ENCODE measurements at places on chromosomes 5 and 9.
A peak's percentile ranks its signal among the peaks of the same experiment; 100 is the strongest.

DNA sequence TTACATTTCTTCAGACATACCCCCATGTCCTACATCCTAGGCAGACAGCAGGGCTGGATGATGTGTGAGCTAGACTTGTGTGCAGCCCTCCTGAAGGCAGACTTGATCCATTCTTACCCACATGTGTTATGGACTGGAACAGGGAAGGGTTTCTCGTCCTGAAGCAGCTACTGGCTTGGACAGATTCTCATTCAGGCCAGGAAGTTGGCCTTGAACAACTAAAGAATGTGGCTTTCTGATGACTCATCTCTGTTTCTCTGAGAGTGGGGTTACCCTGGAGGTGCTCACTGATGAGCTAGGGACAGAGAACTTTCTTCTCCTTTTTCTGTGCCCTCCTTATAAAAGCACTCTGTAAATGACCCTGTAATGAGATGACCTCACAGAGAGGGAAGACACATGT, 246.5 kb downstream of the PCSK5 start:
- no peak for DNase-seq

- DNase-seq = no peak
Measured at GRCh38 chr9:137235424-137236237, 4.9 kb downstream of the SLC34A3 start.

- DNase-seq = no peak
Measured at GRCh38 chr9:90569511-90569910, 73.1 kb downstream of the DIRAS2 start.

- DNase-seq = no peak
Measured at GRCh38 chr5:4983701-4984100, 156.4 kb upstream of the ADAMTS16 start.

- DNase-seq = no peak
Measured at GRCh38 chr5:114407783-114408182, 45.9 kb downstream of the KCNN2 start.

DNA sequence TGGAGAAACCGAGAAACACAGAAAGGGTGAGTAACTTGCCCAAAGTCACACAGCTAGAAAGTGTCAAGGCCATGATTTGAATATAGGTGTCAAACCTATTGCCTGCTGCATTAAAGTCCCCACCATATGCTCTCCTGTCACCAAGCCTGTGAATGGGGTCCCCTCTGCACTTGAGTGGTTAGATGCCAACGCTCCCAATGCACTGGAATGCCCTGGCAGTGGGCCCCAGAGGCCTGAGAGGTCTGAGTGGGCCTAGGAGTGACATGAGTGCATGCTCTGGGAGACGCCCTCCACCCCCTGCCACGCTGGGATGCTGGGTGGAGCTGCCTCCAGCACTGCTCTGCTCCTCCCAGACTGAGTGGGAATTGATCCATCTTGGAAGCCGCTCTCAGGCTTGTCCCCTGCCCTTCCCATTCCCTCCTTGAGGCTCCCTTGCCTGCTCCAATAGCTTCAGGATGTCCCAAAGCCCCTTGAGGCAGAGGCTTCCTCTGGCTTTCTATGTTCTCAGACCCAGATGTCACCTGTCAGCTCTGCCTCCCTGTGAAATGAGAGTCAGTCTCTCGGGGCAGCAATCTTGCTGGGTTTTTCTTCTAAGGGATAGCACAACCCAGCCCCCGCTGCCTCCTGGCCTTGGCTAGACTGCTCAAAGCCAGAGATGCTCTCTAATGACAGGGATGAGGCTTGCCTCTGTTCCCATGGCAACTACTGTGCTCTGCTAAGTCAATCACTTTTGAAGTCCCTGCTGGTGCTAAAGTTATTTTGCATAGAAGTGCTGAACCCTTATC, 6.6 kb upstream of the ARSI start:
- DNase-seq = no peak

DNA sequence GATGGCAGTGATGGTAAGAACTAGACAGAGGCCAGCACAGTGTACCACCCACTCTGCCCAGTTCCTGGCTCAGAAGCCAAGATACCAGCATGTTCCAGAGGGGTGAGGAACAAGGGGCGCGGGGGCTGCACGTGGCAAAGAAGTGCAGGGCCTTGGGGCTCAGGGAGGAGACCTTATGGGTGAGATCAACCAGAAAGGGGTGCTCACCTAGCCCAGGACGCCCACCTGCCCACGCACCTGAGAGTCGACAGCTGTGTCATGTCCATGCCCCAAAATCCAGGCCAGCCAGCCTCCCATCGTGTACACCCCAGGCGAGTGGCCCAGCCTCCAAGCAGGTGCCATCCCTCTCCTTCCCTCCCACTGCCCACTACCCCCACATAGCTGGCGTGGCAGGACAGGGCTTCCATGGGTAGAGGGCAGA, 34.9 kb downstream of the BICD2 start:
- no peak for DNase-seq

DNA sequence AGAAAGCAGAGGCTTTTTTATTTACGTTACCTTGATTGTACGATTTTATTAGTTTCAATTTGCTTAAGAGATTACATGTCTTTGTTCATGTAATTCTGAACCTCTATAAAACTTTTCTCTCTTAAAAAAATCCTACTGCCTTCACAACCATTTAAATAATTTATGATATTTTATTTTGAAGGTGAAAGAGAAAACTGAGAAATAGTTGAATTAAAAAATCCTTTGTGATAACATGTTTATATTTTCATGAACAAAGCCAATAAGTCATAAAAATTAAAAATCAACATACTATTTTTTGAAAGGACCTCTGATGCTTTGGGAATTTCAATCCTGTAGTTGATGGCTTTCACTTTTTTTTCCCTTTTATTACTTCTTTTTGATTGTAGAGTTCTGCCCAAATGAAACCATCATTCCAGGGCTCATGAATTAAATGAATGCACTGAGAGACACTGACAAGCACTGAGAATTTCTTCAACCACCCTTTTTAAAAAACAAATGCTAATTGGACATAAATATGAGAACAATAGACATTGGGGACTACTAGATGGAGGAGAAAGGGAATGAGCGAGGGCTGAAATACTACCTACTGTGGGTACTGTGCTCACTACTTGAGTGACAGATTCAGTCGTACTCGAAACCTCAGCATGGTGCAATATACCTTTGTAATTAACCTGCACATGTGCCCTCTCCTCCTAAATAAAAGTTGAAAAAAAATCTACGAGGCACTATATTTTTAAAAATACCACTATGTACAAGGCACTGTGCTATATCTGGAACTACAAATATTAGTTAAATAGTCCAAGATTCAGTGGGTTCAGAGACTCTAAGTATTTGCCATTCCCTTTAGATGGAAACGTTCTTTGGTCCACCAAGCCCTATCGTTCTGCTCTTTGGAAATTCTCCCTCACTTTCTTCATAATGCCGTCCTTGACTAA, 5.9 kb downstream of the CDKN2A start:
- DNase-seq = no peak

DNA sequence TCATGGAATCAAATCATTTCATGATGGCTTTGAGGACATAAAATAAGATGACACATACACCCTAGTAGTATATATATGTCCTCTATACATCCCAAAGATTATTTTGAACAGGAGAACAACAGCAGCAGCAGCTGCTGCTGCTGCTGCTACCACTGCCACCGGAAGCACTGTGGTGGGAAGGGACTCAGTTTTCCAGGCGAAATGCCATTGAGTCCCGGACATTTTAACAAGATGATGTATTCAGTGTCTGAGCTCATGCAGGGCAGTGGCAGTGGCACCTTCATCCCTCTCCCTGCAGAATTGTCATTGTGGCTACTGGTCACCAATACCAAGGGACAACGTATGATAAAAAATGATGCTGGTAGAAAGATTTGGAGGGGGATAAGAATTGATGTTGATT, 151.3 kb downstream of the CHSY3 start:
- no peak for DNase-seq

DNA sequence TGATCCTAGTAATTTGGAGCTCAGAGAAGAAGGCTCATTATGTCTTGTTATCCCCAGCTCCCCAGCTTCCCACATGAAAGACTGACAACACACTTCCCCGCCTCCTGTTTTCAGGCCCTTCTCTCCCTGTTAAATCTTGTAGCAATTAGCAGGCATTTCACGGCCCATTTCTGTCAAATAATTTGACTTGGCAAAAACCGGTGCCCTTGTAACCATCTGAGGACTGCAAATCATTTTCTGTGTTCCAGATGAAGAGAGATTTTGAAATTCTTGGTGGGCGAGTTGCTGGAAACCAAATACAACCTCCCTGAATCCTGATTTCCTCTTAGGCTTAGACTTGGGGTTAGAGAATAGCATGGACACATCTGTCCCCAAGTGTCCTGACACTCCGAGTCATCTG, 109.7 kb downstream of the MSX2 start:
- DNase-seq = no peak

- DNase-seq = no peak
Measured at GRCh38 chr5:147674411-147674810, 108.1 kb downstream of the JAKMIP2 start.

GRCh38 chr5:163489055-163489744, 16.2 kb upstream of the MAT2B start:
- DNase-seq = peak; percentile 42
